Inflammatory macrophage (primary cell): ENCODE measurements at places on chromosomes 6 and 20.

- no peak for DNase-seq
Measured at GRCh38 chr6:160766657-160766988, 64.6 kb downstream of the PLG start.

DNA sequence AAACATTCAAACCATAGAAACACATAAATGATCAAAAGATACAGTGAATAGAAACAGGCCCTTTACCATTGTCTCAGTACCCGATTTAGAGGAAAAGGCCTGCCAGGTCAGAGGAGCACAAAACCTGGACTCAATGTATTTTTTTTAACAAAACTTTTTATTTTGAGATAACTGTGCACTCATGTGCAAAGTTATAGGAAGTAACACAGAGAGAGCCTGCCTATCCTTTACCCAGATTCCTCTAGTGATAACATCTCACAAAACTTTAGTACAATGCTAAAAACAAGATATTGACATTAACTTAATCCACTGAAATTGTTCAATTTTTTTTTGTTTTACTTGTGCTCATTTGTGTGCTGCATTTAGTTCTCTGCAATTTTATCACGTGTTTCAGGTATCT, 36.8 kb upstream of the SAMD3 start:
- no peak for DNase-seq

DNA sequence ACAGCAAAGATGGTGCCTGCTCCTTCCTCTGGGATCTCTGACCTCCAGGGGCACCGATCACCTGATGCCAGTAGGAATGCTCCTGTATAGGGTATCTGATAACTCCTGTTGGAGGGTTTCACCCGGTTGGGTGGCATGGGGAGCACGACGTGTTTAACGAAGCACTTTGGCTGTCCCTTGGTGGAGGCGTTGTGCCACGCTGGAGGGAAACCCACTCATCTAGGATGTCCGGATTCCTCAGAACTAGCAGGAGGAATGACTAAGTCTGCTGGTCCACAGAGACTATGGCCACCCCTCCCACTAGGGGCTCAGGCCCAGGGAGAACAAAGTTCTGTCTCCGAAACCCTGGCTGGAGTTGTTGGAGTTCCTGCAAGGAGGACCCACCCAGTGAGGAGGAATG, 1624.4 kb downstream of the GRIK2 start:
- no peak for DNase-seq

DNA sequence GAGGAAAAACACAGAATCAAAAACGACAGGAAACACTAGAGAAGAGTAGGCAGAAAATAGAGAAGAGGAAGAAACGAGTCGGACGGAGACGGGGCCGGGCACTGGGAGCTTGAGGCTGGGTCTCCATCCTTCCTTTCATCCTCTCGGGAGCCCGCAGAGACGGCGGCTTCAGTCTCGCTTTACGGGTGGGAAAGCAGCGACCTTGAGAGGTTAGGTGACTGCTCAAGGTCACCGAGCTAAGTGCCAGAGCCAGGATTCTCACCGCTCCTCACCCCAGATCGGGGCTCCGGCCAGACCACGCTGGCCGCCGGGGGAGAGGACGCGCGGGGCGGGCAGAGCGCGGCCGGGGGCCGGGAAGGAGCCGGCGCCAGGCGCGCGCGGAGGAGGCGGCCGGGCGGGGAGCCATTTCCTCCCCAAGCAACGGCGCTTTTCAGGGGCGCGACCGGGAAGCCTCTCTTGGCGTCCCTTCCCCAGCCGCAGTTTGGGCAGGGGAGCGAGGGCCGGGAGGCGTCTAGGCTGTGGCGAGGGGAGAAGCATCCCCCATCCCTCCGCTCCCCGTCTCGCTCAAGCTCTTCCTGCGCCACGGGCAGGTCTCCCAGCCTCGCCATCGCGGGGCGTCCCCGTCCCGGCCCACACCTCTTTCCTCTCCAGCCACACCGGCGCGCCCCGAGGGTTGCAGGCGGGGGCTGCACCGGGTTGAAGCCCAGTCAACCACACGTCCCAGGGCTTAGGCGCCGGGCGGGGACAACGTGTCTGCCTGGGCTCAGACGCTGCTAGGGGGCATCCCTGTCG, 24.1 kb upstream of the MAP3K7 start:
- DNase-seq: no peak

DNA sequence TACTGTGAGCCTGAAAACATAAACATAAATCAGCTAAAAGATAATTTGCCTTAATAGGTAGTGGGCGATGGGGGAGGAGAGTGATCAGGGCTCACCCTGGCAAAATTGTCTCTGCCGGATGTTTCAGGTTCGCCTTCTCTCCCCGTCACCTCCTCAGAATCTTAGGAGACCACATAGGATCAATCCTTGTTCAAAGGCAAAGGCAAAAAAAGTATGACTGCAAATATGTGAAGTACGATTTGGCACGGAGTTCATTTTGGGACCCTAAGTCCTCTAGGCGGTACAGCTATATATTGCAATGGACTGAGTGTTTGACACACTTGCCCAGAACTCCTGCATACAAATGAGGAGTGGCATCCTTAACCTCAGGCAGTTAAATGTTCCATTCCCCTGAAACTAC, 649.2 kb upstream of the FLRT3 start:
- DNase-seq: no peak

DNA sequence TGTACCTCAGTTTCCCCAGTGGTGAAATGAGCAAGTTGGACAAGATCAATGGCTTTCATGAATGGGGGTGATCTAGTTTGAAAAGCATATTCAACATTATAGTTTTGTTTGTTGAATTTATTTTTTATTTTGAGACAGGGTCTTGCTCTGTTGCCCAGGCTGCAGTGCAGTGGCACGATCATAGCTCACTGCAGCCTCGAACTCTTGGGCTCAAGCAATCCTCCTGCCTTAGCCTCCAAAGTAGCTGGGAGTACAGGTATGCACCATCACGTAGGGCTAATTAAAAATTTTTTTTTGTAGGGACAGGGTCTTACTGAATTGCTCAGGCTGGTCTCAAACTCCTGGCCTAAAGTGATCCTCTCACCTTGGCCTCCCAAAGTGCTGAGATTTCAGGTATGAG, 63.4 kb downstream of the CNBD2 start:
- no peak for DNase-seq

DNA sequence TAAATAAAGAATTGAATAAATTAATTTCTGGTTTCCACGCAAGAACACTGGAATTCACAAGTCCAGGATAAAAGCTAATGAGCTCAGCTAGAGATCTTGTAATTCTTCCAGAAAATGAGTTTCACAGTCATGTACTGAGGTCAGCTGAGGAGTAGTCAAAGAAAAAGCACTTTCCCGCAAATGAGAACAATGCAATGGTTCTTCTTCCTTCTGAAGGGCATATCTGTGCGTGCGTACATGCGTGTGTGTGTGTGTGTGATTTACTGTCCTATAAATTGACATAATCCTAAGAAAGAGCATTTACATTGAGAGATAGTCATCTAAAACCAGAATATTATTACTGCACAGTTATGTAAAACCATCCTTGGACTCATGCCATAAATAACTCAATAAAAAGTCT, 968.9 kb upstream of the EYS start:
- no peak for DNase-seq

DNA sequence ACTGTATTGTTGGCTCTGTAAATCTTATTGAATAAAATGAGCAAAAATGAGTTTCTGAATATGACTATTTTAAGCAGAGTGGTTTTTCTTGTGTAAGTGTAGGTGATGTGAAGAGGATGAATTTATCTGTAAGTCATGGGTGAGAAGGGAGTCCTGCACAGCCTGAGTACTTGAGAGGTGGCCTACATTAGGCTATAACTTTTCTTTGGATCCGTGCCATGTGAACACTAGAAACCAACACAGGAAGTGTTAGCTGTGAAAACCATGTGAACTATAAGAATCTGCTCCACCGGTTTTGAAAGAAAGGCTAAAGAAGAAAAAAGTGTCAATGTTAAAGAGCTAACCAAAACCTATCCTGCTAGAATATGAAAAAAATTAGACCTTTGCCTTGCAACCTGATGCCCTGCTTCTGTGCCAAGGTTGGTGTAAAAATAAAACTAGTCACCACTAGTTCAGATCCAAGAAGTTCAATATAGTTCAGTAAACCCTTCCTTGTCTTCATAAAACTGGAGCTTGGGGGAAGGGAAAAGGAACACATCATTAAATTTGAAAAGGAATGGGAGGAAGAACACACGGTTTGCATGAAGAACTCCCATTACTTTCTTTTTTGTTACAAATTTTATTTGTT, 21.3 kb downstream of the PLCB1 start:
- no peak for DNase-seq

DNA sequence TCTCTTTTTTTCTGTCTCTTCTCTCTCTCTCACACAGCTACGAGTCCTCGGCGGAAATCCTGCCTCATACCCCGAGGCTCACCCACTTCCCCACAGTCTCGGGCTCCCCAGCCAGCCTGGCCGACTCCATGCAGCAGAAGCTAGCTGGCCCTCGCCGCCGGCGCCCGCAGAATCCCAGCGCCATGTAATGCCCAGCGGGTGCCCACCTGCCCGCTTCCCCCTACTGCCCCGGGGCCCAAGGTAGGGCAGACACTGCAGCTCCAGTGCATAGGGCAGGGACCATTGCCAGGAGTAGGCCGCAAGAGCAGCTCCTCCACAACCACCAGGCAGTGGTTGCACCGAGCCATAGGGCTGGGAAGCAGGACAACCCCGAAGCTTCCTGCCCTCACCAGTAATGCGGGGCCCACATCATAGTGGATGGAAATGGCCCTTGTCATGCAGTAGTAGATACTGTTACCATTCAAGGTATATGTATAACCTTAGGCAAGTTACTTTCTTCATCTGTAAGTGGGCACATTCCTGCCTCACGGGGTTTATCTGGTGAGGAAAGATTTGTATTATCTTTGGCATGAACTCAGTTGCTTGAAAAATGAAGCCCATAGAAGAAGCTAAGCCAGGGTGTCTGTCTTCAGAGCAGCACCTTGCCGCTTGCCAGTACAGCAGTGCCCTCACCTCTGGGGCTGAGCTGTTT, 36.9 kb upstream of the ID1 start:
- no peak for DNase-seq

- no peak for DNase-seq
Measured at GRCh38 chr6:1525364-1526038, 84.2 kb upstream of the FOXC1 start.

DNA sequence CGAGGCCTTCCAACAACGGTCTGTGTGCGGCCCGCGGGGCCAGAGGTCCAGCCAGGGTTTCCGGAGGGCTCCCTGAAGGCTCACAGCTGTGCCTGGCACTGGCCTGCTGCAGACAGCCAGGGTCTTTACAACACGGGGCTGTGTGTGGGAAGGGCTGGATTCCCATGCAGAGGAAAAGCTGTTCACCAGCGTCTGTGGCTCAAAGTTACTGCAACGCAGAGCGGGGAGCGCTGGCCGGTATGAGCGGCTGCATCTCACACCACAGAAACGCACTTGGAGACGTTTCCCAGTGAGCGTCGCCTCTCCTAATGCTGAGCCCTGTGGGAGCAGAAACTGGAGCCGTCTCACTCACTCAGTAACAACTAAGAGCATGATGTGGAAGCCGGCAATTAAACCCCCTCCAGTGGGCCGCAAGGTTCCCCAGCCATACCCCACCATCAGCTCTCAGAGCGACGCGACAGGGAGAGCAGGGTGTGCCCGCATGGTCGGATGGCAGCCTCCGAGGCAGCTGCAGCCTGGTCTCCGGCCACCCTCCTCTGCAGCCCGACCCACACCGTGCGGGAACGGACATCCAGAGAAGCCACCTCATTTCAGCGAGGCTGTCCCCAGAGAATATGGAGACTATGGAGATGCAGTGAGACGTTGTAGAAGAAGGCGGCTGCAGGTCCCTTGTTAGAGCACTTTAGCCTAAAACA, 42.6 kb downstream of the DLL1 start:
- DNase-seq: no peak

DNA sequence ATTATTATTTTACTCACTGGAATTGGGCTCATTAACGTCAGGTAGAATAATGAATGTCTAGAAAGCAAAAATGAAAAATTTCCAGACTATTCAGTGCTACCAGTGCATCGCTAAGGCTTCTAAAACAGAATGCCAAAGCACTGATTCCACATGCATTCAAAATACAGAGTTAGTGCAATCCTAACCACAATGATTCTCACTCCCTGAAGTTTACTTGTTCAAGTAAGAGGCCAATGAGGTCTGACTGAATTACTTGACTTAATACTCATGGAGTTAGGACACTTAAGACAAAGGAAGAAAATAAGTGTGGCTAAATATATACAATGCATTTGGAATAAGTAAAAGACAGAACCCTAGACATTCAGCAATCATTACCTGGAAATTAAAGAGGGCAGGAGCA, 220.5 kb downstream of the PKHD1 start:
- DNase-seq: no peak

DNA sequence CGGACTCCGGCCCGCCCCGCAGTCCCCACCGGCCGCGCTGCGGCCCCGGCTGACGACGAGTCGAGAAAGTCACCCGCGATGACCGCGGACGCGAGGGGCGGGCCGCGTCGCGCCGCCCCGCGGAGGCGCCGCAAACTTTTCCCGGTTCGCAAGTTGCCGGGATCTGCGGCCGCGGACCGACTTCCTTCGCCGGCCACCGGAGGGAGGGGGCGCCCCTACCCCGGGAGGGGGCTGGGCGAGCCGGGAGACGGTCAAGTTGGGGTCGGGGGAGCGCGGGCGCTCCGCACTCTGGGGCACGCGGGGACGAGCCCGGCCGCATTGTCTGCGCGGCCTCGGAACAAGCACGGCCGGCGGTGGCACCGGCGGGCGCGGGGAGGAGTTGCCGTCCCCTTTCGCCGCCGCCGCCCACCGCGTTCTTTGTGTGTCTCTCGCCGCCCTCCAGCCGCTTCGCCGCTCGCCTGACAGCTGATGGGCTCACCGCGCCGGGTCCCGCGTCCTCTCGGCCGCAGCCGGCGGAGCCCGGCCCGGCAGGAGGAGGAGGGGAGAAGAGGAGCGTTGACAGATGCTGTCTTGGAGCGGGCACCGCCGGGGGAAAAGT, 131.6 kb downstream of the OGFRL1 start:
- no peak for DNase-seq

DNA sequence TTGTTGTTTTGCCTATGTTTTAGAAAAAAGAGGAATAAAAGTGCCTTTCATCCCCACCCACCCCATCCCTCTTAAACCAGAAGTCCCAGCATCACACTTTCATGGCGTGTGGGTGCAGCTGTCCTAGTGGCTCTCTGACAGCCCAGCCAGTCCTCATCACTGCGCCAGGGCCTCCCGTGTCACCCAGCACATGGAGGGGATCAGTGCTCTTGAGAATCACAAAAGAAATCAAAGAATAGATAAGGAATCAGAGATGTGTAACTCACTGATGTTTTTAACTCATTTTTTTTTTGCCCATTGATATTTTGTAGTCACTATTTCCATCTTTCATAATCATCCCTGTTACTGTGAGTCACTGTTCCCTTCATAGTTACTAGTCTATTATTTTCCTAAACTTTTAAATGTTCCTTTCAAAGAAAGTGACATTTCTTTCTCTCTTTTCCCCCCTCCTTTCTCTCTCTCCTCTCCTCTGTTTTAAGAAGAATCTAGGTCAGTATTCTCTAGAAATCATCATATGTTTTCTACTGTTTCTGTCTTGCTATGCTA, 78.6 kb downstream of the AIG1 start:
- no peak for DNase-seq
